ENCODE measurements at places on chromosomes 6 and 20. TPM values are rescaled to one million over a fixed set of nuclear protein-coding genes. Genes with fewer than 3 reads are reported as not detected.

The TCF19 gene
- polyA plus RNA-seq: 19.9 TPM

The C20orf141 gene
- not detected for polyA plus RNA-seq

The SLC35D3 gene
- polyA plus RNA-seq: 0.11 TPM

The OR2H1 gene
- polyA plus RNA-seq: not detected

The PDCD2 gene
- 80.5 TPM for polyA plus RNA-seq

The TUBB2B gene
- polyA plus RNA-seq: 120 TPM

The CCN5 gene
- 0.11 TPM for polyA plus RNA-seq

The TSBP1 gene
- polyA plus RNA-seq: not detected

The IL17A gene
- polyA plus RNA-seq: not detected

The TMEM200A gene
- polyA plus RNA-seq: 29.2 TPM

The FUCA2 gene
- polyA plus RNA-seq: 58.7 TPM

The SLC22A7 gene
- 2.0 TPM for polyA plus RNA-seq

The RIMS4 gene
- 0.53 TPM for polyA plus RNA-seq

The PNLDC1 gene
- polyA plus RNA-seq: 0.36 TPM

The ELOVL2 gene
- 9.0 TPM for polyA plus RNA-seq

The ZC2HC1B gene
- polyA plus RNA-seq: not detected

The CGA gene
- not detected for polyA plus RNA-seq

The PLAGL2 gene
- polyA plus RNA-seq: 21.5 TPM

The TBC1D32 gene
- 15.7 TPM for polyA plus RNA-seq

The TRDN gene
- polyA plus RNA-seq: 2.6 TPM

The NOX3 gene
- polyA plus RNA-seq: 1.5 TPM

The CCNC gene
- polyA plus RNA-seq: 82.9 TPM

The OXT gene
- polyA plus RNA-seq: 0.47 TPM

The SOX18 gene
- polyA plus RNA-seq: 5.6 TPM

The FILIP1 gene
- polyA plus RNA-seq: 2.5 TPM

The SYNDIG1 gene
- polyA plus RNA-seq: 5.8 TPM

The VAPB gene
- polyA plus RNA-seq: 61.4 TPM

The DAAM2 gene
- 24.9 TPM for polyA plus RNA-seq

The CCDC28A gene
- polyA plus RNA-seq: 36.9 TPM

The C6orf132 gene
- polyA plus RNA-seq: 3.6 TPM

The FKBP1A gene
- polyA plus RNA-seq: 388 TPM

The PSORS1C2 gene
- polyA plus RNA-seq: not detected

The LGSN gene
- polyA plus RNA-seq: 0.97 TPM

The ERVFRD-1 gene
- polyA plus RNA-seq: 0.22 TPM

The NR2E1 gene
- not detected for polyA plus RNA-seq

The ZCCHC3 gene
- polyA plus RNA-seq: 49.6 TPM

The ALDH5A1 gene
- 28.7 TPM for polyA plus RNA-seq

The STK35 gene
- 17.3 TPM for polyA plus RNA-seq

The DEFB128 gene
- polyA plus RNA-seq: not detected

The RWDD2A gene
- polyA plus RNA-seq: 7.5 TPM

The PRRC2A gene
- polyA plus RNA-seq: 142 TPM

The TFAP2A gene
- 27.9 TPM for polyA plus RNA-seq

The RAET1E gene
- polyA plus RNA-seq: 0.59 TPM

The PTGIS gene
- polyA plus RNA-seq: 28.0 TPM

The PDYN gene
- polyA plus RNA-seq: 0.23 TPM

The SLC22A23 gene
- 8.8 TPM for polyA plus RNA-seq

The CRYBG1 gene
- 22.1 TPM for polyA plus RNA-seq

The CLPSL1 gene
- polyA plus RNA-seq: 1.8 TPM

The CYB5R4 gene
- 10.2 TPM for polyA plus RNA-seq

The ROMO1 gene
- polyA plus RNA-seq: 53.4 TPM

The HIVEP2 gene
- polyA plus RNA-seq: 12.0 TPM

The GRM4 gene
- polyA plus RNA-seq: 0.62 TPM

Measured in right renal cortex interstitium (tissue), 3 donors.